Stimulated activated CD4-positive, alpha-beta T cell treated with anti-CD3 and anti-CD28 coated beads, Interleukin-12 subunit alpha, Interleukin-12 subunit beta, amount 100 ng/mL, for 24 hours (primary cell): ENCODE measurements at places on chromosomes 2 and 18.

DNA sequence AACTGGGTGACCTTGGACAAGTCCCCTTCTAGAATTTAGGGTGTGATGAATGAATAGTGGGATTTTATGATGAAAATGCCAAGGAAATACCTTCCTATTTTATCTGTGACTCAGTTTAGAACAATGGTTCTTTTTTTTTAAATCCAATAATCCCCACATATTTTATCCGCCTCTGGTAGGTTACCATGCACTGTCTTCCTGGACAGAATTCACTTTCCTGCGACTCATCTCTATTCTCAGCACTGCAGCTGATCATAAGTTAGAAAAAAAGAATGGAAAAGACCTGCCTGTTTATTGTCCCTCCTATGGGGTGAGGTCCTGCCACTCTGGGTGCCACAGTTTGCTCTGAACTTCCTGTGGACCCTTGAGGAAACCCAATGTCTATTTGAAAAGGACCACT is 73.1 kb downstream of the IRS1 start:
- no peak for DNase-seq

- no peak for DNase-seq
These were observed 325.3 kb upstream of the MEX3C start for GRCh38 chr18:51522821-51523220.

GRCh38 chr2:5509362-5509761 is 182.8 kb upstream of the SOX11 start:
- no peak for DNase-seq

- no peak for DNase-seq
These were observed 1352.9 kb upstream of the CHAC2 start for GRCh38 chr2:52414561-52415295.

GRCh38 chr2:143758629-143759330 is 629.6 kb downstream of the ARHGAP15 start:
- DNase-seq, result no peak

GRCh38 chr2:216776066-216776850 is 80.9 kb upstream of the IGFBP5 start:
- no peak for DNase-seq

GRCh38 chr2:231854616-231855125 is 68.4 kb downstream of the COPS7B start:
- no peak for DNase-seq

GRCh38 chr2:99159594-99159993 is 4.8 kb downstream of the LIPT1 start:
- no peak for DNase-seq

GRCh38 chr2:29080886-29081743 is 6.8 kb upstream of the PCARE start:
- DNase-seq, result no peak

- DNase-seq, result no peak
These were observed 949 bp downstream of the MYOM1 start for GRCh38 chr18:3218819-3219218.

DNA sequence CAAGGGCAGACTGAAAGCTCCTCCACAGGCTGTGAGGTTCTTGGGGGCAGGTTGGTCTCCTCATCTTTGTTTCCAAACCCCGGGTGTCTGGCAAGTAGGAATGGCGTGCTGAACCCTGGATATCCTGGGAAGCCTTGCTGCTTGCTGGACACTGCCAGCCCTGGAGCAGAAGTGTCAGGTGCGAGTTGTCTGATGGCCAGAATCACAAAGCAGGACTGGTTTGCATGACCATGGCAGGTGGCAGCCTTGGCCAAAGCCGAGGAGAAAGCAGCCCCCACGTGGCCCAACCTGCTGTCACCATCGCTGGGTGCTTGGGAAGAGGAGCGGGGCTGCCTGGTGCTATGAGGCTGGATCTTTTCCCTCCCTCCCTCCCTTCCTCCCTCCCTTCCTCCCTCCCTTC is 309.5 kb upstream of the HS6ST1 start:
- DNase-seq, result no peak

DNA sequence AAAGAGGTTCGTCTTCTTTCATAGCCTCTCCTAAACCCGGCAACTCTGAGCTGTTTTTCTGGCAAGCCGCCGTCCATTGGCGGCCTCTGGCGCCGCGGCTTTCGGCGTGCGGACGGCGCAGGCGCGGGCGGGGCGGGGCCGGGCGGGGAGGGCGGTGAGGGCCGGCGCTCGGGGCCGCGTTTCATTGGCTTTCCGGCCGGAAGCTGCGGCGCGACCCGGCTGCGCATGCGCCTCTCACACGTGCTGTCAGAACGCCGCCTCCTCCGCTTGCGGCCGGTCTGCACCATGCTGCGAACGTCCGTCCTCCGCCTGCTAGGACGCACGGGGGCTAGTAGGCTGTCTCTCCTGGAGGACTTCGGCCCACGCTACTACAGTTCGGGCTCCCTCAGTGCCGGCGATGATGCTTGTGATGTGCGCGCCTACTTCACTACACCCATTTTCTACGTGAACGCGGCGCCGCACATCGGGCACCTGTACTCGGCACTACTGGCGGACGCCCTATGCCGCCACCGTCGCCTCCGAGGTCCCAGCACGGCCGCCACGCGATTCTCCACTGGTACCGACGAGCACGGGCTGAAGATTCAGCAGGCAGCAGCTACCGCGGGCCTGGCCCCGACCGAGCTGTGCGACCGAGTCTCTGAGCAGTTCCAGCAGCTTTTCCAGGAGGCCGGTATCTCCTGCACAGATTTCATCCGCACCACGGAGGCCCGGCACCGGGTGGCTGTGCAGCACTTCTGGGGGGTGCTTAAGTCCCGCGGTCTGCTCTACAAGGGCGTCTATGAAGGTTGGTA is at the start of gene MARS2:
Gene MARS2, plus strand, starts transcription at position 249 of the 791 bp plus-strand sequence. Its CDS starts 37 bp downstream, at position 286.
- DNase-seq, result peak; percentile 88

DNA sequence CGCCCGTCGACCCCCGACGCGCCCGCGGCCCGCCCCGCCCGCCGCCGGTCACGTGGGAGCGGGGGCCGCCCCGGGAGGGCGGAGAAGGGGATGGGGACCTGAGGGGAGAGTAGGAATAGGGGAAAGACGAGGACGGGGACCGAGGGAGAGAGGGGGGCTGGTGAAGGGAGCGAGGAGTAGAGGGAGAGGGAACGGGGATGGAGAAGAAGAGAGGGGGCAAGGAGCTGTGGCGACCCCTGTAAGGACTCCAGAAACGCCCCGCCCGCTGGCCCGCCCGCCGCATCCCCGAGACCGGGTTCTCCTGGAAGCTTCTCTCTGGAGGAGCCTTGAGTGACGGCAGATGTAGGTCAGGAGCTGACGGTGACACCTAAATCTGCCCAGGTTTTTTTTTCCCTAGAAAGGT is 615 bp downstream of the ADNP2 start:
- no peak for DNase-seq

- DNase-seq, result no peak
These were observed 113.7 kb downstream of the PRKCE start for GRCh38 chr2:45765007-45765727.

- DNase-seq, result no peak
These were observed 176.7 kb upstream of the ST6GAL2 start for GRCh38 chr2:107062599-107063220.

GRCh38 chr2:239163688-239164334 is 237.0 kb downstream of the HDAC4 start:
- no peak for DNase-seq

DNA sequence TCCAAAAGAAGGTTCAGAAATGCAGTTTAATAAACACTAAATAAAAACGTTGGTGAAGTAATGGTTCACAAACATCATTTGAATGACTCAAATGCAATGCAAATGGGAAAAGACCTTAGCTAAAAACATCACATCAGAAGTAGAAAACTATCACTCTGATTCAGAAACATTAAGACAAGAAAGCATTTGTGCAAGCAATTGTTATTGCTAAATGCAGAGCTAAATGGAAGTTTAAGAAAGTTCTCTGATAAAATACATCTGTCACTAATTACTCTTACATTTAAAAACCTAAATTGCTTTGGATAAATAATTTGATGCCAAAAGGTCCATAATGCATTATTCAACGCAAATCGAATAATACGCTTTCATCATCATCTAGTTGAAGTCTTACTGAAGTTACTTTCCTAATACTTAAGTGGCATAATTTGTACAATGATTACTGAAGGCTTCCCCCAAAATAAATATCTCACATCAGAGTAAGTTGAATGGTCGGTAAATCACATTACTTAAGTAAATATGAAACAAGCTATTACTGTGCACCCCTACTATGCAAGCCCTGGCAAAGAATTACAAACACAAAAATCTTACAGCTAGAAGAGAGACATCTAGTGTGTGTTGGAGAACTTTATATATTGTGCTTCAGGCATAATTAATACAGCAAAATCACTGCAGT is 105.7 kb upstream of the KCTD1 start:
- no peak for DNase-seq

GRCh38 chr2:226030788-226031646 is 631.5 kb downstream of the NYAP2 start:
- DNase-seq, result no peak

- no peak for DNase-seq
These were observed 106.8 kb upstream of the ZFP36L2 start for GRCh38 chr2:43333101-43333655.

DNA sequence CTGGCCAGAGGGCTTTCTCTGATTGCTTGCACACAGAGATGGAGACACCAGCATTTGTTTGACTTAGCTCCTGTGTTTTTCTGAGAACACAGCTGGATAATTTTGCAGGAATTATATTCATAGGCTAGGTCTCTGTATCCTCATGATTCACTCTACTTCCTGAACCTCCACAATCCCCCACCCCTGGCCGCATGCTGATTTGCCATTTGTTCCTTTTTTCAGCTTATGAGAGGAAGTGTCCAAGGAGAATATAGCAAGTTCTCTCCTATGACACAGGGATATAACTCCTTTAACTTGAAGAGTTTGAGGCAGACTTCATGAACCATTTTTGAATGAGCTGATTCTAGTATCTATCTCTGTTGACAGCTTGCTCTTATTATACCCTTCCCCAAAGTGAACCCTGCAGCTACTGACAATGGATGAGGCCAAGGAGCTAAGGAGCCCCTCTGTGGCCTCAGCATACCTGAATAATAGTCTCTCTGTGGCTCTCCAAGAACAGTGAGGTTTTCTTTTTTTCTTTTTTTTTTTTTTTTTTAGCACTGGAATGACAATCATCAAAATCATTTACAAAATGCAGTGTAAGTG is 15.4 kb downstream of the CAVIN2 start:
- no peak for DNase-seq

DNA sequence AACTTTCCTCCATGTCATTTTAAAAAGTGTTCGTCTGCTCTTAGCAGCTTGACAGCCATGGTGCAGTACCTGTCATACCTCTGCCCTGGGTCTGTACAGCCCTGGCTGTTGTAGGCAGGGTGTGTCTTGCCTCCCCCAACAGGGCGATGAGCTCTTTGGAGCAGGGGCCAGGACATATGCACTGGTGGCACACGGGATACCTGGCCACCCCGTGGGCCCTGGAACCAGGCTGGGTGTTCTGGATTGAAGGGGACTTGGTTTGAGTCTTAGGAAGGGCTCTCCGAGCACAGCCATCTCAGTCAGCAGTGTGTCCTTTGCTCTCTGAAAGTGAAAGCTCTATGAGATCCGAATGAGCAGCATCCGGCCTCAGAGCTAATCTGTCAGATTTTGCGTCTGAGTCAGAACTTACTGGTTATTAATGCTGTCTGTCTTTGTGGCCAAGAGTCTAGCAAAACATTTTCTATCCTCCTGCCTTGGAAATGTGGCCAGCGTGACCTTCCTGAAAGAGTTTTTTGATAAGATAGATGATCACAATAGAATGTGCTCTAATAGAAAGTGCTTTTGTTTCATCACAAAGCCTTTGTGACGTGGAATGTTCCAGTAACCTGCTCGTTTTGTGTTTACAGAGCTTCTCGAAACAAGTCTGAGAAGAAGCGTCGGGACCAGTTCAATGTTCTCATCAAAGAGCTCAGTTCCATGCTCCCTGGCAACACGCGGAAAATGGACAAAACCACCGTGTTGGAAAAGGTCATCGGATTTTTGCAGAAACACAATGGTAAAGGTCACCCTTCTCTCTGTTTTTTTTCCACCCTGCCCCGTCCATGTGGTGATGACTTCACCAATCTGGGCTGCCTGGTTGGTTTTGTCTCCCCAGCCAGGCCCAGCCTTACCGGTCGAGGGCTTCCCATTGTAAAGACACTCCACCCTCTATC is 77.3 kb upstream of the RPL31 start:
- no peak for DNase-seq
